Stimulated activated CD4-positive, alpha-beta T cell treated with anti-CD3 and anti-CD28 coated beads, Interleukin-2, amount 100 ng/mL, for 24 hours (primary cell): ENCODE measurements at places on chromosomes 3 and 15.

GRCh38 chr3:138774529-138775253, 60.0 kb downstream of the PIK3CB start:
- DNase-seq, result no peak

- DNase-seq, result peak; percentile 39
These were observed 200.1 kb upstream of the PROK2 start for GRCh38 chr3:71984843-71985613.

DNA sequence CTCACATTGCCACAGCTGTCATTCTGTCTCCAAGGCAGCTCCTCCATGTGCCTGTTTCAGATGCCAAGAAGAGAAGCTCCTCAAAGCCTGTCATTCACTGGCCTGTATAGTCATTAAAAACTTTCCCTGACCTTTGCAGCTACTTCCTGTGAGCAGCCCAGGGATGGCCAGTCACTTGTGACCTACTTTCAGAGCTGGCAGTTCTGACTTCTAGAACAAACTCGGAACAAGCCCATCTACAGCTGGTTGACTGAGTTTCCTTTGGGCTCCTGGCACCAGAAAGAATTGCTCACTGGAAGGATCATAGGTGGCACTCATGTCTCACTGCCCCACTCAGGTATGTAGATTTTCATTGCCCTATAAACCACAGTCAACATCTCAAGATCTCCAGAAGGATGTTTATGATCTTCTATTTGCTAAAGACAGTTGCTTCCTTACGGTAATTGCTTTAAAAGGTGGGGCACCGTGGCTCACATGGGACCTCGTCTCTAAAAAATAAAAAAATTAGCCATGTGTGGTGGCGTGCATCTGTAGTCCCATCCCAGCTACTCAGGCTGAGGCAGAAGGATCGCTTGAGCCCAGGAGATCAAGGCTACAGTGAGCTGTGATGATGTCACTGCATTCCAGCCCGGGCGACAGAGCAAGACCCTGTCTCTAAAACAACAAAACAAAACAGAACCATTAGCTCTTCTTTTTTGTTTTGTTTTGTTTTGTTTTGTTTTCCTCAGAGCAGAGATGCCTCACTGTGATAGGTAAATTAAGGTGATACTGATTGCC, 11.2 kb upstream of the ATP13A3 start:
- DNase-seq, result no peak

GRCh38 chr3:81186412-81186811, 575.0 kb downstream of the GBE1 start:
- no peak for DNase-seq

DNA sequence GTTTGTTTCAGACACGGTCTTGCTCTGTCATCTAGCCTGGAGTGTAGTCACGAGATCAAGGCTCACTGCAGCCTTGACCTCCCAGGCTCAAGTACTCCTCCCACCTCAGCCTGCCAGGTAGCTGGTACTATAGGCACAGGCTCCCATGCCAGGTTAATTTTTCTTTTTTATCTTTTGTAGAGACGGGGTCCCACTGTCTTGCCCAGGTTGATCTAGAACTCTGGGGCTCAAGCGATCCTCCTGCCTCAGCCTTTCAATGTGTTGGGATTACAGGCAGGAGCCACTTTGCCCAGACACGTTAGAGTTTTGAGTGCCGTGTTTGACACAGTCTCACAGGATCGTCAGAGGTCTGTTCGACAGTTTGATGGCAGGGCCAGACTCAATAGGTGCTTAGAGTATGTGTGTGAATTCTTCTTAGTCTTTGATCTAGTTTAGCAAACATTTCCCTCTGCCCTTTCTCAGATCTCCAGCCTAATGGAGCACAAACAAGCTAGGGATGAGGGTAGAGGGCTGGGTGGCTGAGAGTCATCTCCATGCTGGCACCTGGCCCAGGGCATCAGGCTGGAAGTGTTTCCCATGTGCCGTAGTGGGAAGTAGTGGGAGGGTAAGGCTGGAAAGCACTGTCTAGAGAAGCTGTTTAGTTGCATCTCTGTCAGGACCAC, 66.1 kb upstream of the DLG1 start:
- no peak for DNase-seq

- no peak for DNase-seq
These were observed 48.0 kb upstream of the C15orf61 start for GRCh38 chr15:67472957-67473356.

DNA sequence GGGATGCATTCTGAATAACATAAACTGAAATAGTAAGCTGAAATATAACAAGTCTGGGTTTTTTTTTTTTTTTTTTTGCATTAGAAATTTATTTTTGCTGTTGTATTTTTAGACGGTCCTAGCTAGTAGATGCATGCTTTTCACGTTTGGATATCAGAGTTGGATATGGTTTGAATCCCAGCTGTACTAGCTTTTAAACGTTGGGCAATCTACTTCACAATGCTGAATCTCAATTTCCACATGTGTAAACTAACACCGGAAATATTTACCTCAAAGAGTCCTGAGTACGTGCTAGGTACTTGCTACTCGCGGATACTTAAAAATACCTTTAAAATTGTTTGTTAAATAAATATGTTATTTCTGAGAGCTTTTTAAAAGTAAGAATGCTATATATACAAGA, 139.8 kb downstream of the BBX start:
- DNase-seq, result no peak
